ENCODE measurements at places on chromosomes 7 and 10.

- DNase-seq = no peak
Observed at GRCh38 chr10:50536617-50537240, 87.0 kb downstream of the SGMS1 start.

GRCh38 chr10:55091691-55092328 lies 290.8 kb upstream of the PCDH15 start:
- DNase-seq = no peak

GRCh38 chr10:71241114-71241829 lies 28.9 kb downstream of the UNC5B start:
- DNase-seq = peak; percentile 71

- no peak for DNase-seq
Observed at GRCh38 chr7:97075928-97076327, 41.6 kb upstream of the SDHAF3 start.

- DNase-seq = no peak
Observed at GRCh38 chr7:37084303-37084702, 360.0 kb upstream of the AOAH start.

DNA sequence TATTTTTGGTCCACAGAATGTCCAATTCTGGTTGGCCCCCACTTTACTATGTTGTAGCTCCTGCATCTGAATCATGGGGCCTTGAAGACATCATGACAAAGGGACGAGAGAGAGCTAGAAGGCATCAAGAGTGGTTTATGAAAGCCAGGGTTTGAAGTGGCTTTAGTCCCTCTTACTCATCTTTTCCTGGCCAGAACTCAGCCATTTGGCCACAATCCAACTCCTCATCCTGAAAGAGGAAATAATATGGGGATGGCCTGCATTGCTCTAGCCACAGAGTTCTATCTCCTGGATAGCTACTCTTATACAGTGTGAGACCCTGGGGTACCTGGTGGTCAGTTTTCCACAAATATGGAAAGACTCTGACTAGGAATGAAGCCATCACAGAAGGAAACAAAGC lies 418.9 kb downstream of the XPNPEP1 start:
- DNase-seq = no peak

GRCh38 chr7:148698007-148698396 lies 701 bp upstream of the CUL1 start:
- DNase-seq = no peak

- no peak for DNase-seq
Observed at GRCh38 chr10:47256751-47257336, 43.2 kb upstream of the GDF10 start.

DNA sequence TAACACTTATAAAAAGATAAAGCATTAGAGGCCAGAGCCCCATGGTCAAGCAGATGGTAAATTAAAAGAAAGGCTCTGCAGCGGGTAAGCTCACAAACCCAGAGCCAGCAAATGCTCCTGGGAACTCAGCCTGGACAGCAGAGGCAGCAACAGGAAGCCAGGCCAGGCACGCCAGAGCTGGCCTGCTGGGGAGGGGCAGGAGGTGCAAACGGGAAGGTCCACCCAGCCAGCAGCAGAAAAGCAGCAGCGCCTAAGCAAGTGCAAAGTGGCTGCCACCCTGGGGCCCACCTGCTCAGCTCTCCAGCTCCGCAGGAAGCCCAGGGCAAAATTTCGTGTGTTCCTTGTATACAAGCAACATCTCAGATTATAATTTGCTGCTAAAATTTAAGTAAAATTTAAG lies 82.7 kb upstream of the GPR22 start:
- DNase-seq = peak; percentile 36

DNA sequence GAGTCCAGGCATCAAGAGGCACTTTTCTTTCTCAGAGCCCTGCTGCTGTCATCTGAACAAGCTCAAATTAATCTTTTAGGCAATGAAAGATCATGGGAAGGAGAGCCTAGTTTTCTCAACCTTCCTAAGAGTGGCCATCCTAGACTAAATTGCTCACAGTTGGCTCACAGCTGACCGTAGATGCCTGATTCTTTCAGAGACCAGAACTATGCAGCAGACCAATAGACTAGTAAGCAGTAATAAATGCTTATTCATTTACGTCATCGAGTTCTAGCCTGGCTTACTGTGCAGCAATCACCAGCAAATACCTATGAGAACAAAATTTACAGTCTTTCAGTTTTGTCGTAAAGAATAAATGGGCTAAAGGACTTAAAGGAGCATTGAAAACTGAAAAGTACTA lies 602.9 kb upstream of the GHITM start:
- DNase-seq = no peak

DNA sequence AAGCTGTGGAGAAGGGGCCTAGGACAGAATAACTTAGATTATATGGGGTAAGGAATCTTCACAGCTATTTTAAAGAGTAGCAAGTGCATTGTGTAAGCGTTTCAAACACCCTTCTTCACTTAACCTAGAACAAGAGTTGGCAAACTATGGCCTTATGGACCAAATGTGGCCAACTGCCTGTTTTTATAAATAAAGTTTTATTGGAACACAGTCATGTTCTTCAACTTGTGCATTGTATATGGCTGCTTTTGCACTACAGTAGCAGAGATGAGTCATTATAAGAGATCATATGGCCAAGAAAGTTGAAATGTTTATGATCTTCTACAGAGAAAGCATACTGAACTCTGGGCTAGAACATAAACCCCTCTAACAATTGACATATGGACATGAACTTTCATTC lies 187.8 kb downstream of the ETV1 start:
- DNase-seq = no peak

DNA sequence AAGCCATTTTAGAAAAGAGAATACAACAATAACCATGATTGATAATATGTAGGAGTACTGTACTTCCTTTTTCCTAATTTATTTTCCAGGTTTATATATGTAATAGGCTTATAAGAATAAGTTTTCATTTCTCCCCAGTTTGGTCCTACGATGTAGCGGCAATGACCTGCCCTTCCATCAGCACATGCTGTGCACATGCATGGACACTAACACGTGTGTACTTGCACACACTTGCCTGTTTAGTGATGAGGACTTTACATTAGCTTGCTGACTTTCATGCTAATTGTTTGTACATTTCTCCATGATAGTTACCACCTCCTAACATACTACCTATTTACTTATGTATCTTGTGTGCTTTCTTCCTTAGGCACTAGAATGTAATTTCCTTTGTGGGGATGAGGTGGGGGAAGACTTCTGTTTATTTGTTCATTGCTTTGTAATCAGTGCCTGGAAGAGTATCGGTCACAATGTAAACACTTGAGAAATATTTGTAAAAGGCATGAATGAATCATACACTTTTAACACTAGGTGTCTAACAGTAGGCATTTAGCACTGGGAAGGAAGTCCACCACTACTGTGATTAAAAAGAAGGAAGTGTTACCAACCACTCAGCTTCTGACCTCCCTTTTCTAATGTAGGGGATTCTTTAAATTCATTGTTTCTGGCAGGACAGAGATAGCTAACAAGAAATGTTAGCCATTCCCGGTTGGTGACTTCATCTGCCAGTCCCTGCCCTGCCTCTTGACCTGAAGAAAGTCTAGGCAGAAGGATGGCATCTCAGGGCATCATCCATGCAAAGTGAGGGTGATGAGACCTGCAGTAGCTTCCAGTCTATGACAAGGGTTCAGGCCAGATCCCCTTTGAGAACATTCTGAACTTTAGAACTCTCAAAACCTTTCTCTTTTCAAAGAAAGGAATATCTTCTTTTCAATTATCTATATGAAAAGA lies 120.2 kb upstream of the RAB18 start:
- DNase-seq = no peak

DNA sequence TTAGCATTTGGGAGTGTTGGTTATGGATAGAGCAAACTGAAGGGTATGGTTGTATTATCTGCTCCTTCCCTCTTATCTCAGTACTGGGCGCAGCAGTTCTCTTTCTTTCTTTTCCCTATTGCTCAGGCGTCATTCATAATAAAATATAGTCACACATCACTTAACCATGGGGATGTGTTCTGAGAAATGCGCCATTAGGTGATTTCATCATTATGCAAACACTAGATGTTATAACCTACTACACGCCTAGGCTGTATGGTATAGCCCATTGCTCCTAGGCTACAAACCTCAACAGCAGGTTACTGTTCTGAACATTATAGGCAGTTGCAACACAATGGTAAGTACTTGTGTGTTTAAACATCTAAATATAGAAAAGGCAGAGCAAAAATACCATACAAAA lies 401.7 kb downstream of the EXOC4 start:
- no peak for DNase-seq

- no peak for DNase-seq
Observed at GRCh38 chr7:41292487-41292886, 410.4 kb downstream of the INHBA start.

DNA sequence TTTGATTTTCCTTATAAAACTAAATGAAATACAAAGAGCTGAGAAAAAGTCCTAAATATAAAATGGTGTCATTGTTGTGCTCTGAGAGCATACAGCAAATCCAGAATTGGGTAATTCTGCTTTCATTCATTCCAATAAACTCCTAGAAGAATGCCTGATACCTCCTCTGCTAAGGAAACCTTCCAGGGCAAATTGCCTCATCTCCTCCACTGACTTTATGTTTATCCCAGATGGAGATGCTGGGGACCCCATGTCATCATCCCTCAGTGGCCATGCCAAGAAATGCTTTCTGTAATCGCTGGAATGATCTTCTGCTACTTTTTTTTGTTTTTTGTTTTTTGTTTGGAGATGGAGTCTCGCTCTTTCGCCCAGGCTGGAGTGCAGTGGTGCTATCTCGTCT lies 119.3 kb upstream of the PRKCQ start:
- no peak for DNase-seq

- DNase-seq = no peak
Observed at GRCh38 chr10:49139028-49139845, 5.4 kb upstream of the FAM170B start.
